Hematopoietic multipotent progenitor cell treated with erythropoietin and hydrocortisone succinate and interleukin-3 and kit ligand, for 8 days (in vitro differentiated cells): ENCODE measurements at places on chromosomes 5 and 9.

DNA sequence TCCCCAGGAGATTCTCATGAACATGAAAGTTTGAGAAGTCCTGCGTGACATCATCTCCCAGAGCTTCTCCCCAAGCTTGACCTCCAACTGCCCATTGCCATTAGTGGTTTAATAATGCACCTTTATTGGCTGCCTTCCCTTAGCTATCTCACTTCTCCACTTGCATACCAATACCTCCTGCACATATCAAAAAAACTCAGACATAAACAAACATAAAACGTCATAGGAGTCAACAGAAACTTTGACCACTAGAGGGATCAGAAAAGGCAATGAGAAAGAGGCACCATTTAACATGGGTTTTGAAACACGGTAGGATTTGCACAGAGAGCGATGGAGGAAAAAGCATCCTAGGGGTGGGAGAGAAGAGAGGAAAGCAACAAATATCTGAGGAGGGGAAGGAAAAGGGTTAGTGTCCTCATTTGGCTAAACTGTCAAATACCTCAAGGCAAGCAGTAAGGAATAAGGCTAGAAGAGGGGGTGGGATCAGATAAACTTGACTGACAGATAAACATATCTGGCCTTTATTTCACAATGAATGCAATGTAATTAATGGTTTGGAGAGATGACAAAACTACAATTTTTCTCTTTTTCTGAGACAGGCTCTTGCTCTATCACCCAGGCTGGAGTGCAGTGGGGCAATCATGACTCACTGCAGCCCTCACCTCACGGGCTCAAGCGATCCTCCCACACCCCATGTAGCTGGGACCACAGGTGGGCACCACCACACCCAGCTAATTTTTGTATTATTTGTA, 27.0 kb downstream of the GNAQ start:
- peak; percentile 71 for DNase-seq

GRCh38 chr5:1231354-1231905, 6.2 kb downstream of the SLC6A18 start:
- DNase-seq: no peak

DNA sequence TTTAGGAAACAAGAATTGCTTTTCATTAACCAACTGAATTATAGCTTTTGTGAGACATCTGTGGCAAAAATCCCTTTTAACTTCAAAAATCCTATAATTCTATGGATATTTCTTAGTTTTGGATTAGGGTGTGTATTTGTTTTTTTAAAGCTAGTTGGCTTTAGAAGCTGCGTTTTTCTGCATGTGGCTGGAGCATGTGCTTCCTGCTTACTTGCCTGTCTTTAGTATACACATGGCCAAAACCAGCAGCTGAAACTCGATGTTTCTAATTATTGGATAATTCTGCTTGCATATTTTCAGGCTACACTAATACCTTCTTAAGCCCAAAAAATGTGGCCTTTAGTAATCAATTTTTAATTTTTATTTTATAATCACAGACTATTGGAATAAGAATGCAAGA, 8.9 kb downstream of the RECK start:
- no peak for DNase-seq

DNA sequence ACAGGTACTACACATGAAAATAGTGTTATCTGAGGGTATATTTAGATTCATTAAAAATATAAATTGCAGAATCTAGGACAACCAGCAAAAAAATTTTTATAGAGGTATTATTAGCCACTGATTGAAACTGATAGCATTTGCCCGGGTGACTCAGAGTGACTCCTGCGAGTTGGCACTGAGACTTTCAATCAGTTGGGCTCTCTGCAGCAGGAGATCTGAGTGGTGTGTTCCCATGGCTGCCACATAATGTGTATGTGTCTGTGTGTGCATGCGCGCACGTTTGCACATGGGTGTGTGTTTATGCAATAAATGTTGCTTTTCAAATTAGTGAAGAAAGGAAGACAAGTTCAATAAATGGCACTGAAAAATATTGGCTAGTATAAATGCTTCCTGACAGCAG, 100.1 kb upstream of the MRPS30 start:
- DNase-seq: no peak

GRCh38 chr5:120531215-120531614, 67.1 kb downstream of the PRR16 start:
- no peak for DNase-seq

DNA sequence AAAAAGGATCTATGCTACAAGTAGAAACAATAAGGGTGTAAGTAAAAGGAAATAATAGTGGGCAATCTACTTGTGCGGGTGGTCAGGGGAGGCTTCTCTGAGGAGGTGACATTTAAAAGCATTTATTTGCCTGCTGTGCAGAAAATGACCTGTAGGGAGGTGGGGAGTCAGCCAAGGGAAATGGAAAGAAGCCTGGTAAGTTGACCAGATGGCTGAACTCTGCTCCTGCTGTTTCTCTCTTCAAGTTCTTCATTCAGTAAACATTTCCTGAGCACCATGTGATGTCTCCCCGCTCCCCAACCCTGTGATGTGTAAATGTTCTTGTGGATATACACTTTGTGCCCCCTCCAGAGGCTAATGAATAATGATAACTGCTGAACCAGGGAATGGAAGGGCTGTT, 9.9 kb upstream of the SPIN1 start:
- no peak for DNase-seq

DNA sequence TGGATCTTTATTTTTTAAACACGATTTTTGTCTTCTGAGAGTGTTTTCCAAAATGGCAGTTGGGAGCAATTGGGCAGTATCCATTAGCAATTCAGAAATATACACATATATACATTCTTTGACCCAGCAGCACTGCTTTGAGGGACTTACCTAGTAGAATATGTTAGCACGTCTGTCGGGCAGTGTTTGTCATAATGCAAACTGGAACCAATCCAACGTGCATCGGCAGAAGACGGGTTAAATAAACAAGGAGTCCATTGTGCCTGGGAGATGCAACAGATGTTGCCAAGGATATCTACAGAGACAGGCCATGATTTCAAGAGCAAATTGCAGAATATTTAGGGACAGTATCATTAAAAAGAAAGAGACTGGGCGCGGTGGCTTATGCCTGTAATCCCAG, 107.0 kb downstream of the COL5A1 start:
- no peak for DNase-seq

DNA sequence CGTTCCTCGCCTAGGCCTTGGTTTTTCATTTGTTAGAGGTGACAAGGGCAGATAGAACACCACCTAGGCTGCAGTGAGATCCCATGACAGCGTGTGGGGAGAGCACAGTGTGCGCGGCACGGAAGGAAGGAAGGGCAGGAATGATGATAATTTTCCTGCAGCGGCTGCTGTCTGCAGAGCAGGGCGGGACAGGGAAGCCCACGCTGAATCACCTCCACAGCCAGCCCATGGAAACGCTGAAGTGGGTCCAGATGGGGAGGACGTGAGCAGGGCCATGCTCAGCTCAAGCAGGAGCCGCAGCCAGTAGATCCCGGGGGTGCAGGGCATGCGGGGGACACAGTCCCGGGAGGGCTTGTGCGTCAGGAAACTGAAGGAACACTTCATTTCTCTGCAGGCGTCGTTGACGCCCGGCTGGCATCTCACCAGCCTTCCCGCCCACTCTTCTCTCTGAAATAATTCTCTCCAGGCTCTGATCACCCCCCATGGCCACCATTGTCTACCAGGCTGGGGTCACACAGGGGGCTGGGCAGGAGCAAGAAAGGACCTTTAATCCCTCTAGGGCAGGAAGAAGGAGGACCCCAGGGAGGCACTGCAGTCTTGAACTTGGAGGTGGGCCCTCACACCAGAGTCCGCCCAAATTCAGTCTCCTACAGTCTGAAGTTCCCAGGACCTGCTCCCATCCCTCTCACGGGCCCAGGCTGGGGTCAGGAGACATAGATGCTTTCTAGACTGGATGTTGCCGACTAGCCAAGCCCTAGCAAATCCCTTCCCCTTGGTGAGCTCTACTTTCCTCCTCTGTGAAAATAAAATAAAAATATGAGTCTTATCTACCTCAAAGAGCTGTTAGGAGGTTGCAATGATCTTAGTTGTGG, 20.9 kb upstream of the SYNPO start:
- no peak for DNase-seq

DNA sequence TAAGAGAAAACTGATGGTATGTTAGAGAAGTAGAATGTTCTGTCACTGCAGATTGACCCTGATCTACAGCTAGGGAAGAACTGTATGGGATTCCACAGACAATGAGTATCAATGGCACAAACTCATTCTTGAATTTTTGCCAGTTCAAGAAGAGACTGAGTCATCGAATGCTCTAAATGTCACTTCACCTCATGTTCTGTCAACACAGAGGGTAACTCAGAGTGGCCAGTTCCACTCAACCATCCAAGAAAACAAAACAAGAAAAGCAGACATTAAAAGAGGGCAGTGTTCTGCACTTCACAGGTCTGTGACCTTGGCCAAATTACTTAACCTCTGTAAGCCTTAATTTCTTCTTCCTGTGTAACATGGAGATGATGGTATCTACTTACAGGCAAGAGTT, 132.2 kb upstream of the HMHB1 start:
- no peak for DNase-seq

- no peak for DNase-seq
These were observed 90.1 kb downstream of the STARD4 start for GRCh38 chr5:111422245-111422644.

- DNase-seq: no peak
These were observed 363.9 kb upstream of the MEF2C start for GRCh38 chr5:89246864-89247263.

DNA sequence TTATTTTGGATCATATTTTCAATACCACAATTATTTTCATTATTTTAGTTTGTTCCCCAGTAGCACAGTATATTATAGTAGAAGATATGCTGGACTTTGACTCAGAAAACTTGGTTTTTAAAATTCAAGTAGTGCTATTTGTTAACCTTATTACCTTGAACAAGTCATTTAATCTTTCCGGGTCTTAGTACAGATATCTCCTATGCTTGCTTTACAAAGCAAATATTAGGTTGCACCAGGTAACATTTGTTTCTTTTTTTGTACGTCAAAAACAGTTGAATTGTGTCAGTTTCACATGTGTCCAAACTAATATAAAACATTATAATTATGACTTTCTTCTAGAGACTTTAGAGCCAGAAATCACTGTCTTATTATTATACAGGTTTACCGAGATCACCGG, 338.1 kb downstream of the ARL15 start:
- no peak for DNase-seq

DNA sequence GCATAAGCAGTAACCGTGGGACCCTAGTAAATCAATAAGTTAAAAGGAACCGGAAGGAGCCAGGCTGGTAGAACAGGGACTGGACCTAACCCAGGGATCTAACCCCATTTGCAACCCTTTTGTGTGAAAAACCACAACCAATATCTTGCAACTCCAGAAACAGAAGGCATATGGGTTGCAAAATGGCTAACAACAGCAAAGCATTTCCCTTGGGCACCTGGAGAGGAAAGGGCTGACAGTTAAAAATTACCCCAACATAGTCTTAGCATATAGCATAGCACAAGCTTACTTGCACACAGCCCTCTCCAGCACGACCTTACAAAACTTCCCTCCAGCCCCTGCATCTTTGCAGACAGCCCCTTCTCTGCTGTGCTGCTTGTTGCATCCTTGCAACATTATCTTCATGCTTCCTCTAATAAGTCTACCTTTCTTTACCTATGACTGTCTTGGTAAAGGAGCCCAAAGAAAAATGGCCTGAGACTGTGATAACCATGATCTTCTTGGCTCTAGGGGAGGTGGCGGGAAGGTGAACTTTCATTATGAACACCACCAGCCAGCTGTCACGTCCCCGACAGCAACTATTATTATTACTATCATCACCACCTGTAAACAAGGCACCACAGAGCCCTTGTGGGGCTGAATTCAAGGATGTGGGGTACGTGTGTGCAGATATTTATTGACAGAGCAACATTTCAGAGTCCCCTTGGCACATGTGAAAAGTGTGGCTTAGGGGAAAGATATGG, 49.8 kb downstream of the PRRC1 start:
- no peak for DNase-seq

- peak; percentile 87 for DNase-seq
These were observed 7.3 kb upstream of the GRHPR start for GRCh38 chr9:37415011-37415719.

DNA sequence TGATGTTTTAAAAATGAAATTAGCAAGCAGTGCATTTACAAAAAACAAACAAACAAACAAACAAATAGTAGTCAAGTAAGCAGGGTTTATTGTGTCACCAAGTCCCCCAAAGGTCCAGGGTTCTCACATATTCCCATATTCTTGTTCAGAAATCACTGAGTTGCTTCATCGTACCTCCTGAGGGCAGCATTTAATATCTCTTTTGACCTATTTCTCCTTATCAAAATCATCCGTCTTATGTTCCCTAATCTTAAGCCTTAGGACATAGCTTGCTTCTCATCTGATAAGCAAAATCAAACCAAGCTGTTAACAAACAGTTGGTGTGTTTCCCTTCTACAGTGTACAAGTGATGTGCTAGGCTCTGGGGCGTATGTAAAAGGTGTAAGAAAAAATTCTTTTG, 109.5 kb upstream of the MAN2A1 start:
- no peak for DNase-seq

- no peak for DNase-seq
These were observed 134.7 kb downstream of the COL23A1 start for GRCh38 chr5:178455480-178455835.
